Activated CD4-positive, CD25-positive, alpha-beta regulatory T cell (primary cell): ENCODE measurements at places on chromosomes 11 and 22.

GRCh38 chr11:95252586-95252985 is 21.6 kb upstream of the SESN3 start:
- no peak for DNase-seq

GRCh38 chr22:30474683-30475424 is 3.0 kb upstream of the SEC14L3 start:
- no peak for DNase-seq

DNA sequence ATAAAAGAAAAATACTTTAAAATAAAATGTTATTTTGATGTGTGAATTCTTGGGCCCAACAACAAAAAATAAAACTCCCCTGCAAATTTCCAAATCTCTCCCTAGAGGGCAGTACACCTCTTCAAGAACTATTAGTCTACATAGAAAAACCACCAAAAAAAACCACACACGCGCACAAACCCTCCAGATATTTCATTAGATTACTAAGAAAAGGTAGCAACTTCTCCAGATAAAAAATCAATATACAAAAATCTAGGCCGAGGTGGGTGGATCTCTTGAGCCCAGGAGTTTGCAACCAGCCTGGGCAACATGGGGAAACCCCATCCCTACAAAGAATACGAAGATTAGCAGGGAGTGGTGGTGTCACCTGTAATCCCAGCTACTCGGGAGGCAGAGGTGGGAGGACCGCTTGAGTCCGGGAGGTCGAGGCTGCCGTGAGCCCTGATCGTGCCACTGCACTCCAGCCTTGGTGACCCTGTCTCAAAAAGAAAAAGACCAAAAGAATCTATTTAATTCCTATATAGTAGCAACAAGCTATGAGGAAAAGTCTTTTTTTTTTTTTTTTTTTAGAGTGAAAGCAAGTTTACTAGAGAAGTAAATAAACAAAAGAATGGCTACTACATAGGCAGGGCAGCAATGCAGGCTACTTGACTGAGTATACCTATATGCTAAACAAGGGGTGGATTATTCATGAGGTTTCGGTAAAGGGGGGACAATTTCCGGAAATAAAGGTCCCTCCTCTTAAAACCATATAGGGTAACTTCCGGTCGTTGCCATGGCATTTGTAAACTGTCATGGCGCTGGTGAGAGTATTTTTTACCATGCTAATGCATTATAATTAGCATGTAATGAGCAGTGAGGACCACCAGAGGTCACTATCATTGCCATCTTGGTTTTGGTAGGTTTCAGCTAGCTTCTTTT is 13.1 kb downstream of the B3GNT6 start:
- peak; percentile 58 for DNase-seq

GRCh38 chr22:42919199-42919598 is 62.1 kb upstream of the ARFGAP3 start:
- no peak for DNase-seq

DNA sequence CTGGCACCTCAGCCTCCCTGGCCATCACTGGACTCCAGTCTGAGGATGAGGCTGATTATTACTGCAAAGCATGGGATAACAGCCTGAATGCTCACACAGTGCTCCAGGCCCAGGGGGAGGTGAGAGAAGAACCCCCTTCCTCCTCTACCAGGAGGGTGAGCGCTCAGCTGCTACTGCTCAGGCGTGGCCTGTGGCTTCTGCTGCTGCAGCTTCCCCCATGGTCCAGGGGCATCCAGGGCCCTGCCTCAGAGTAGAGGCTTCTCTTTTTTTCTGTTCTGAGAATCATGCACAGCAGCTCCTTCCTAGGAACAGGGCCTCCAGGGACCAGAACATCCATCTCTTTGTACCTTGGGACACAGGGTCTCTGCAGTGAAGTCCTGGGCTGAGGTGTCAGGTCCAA is 83.1 kb downstream of the VPREB1 start:
- DNase-seq: no peak
